ENCODE measurements at places on chromosomes 16 and 17.

DNA sequence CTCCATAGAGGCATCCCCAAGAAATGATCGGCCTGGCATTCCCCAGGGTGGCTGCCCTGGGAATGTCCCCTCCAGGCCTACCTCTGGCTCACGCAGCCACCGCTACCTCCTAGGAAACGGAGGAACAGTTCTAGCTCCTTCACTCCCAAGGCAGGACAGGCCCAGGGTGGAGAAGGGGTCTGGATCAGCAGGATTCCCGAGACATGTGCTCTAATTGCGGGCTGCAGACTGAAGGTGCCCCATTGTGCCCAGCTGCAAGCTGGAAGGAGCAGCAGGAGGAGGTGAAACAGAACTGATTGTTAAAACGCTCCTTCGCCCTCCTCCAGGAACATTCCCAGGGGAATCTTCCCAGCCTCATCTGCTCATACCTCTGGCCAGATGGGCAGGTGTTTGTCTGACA is 40.8 kb downstream of the SCNN1G start:
- no peak for ATAC-seq

GRCh38 chr17:31408586-31408985 is 17.1 kb downstream of the RAB11FIP4 start:
- no peak for ATAC-seq

GRCh38 chr17:40936437-40936971 is 942 bp downstream of the KRT23 start:
- ATAC-seq = no peak

DNA sequence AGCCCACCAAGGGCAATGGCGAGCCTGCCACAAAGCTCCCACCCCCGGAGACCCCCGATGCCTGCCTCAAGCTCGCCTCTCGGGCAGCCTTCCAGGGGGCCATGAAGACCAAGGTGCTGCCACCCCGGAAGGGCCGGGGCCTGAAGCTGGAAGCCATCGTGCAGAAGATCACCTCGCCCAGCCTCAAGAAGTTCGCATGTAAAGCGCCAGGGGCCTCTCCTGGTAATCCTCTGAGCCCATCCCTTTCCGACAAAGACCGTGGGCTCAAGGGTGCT is 40.1 kb downstream of the SREBF1 start:
- no peak for ATAC-seq

- ATAC-seq = no peak
Measured at GRCh38 chr17:39167476-39167875, 1.5 kb upstream of the ARL5C start.

DNA sequence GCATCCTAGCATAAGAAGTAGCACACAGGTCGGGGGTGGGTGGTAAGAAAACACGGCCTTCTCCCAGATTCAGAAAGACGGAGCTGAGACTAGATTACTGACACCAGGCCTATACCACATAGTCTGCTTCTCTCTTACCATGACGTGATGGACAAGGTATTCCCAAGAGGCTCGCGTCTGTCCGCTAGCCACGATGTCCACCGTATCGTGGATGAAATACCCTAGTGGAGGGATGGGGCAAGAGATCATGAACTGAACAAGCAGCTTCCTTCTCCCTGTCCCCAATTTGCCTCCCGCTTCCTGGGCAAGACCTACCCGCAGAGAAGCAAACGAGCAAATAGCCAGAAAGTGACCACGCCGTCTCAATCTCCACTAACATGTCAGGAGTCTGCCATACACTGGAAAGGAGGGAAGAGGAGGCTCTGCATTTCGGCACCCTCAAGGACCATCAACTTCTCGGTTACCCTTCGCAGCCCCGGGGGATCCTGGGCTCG is 820 bp downstream of the TLCD1 start:
- no peak for ATAC-seq

- peak; percentile 57 for ATAC-seq
Measured at GRCh38 chr17:78383725-78384471, 5.4 kb downstream of the PGS1 start.

- no peak for ATAC-seq
Measured at GRCh38 chr16:66622863-66623262, 18.4 kb downstream of the CMTM3 start.

GRCh38 chr17:64783556-64784352 is 121.6 kb upstream of the SMURF2 start:
- no peak for ATAC-seq

- ATAC-seq = no peak
Measured at GRCh38 chr16:8396463-8396862, 193.8 kb downstream of the TMEM114 start.

DNA sequence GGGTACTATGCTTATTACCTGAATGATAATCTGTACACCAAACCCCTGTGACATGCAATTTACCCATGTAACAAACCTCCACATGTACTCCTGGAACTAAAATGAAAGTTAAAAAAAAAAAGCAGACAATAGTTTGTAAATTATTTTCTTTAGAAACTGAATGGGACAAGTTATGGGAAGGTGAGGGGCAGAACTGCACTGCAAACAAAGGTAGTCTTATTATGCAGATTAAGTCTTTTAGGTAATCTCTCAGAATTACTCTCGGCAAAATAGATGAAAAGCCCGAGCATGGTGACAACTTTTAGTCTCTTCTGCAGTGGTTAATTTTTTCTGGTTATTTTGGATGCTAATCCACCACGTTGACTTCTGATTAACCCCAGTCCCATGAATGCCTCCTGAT is 25.5 kb downstream of the LDAF1 start:
- no peak for ATAC-seq

Measured in activated T-helper 17 cell treated with anti-CD3 and anti-CD28 coated beads, Interleukin-2, amount 50 U/mL, for 72 hours (primary cell).